ENCODE measurements at places on chromosomes 12 and 14.

DNA sequence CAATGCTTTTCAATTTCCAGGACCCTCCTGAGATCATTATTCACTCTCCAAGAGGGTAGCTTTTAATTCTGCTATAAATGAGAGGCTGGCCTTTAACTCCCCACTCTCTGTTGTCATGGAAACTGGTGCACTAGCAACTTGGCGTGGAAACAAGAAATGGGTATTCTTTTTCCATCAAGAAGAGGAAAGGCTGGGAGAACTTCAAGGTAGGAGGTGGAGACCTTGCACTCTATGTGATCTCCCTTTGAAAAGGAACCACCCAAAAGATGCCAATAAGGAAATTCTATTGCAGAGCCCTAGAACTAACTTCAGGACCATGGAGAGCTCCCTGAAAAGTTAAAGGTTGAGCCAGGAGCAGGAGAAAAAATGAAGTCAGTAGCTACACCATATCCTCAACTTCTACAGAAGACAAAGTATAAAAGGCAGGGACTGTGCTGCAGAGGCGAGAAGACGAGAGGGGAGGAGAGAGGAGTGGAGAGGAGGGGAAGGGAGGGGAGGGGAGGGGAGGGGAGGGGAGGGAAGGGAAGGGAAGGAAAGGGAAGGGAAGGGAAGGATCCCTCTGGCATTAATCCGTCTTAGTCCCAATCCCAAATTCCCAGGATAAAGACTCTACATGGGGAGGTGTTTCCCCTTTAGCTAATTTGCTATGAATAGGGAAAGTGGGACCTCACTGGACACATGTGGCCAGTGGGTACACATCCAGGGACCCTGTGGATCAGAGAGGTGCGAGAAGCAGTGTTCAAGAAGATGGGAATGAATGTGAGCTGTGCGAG is 46.7 kb upstream of the FICD start:
- no peak for DNase-seq

DNA sequence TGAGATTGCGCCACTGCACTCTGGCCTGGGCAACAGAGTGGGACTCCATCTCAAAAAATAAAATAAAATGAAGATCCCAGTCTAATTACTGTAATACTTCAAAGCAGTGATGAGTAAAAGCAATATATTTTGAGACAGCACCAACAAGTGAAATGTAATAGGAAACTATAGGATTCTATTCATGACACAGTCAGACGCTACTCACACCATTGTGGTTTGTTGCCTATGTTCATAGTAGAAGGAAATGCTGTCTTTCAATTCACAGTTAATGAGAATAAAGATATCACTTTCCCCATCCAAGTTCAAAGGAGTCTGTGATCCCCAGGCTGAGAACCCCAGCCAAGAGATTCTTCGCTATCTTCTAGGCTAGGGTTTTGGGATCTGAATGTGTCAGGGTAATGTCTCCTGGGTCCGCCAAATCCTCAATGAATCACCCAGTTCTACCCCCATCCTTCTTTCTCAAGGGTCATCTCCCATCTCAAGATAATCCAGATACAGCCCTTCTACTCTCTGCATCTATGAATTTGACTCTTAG is 16.6 kb upstream of the DTX1 start:
- DNase-seq = no peak

DNA sequence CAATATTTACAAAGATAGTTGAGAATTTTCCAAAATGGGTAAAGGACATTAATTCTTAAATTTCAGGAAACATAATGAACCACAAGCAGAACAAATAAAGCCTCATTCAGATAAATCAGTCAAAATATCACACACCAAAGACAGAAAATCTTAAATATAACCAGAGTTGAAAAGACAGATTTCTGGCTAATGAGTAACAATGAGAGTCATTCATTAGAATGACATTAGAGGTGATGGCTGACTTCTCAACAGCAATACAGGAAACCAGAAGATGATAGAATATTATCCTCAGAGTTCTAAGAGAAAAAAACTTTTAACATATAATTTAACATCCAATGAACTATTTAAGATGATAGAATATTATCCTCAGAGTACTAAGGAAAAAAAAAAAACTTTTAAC is 124.2 kb downstream of the DENND5B start:
- no peak for DNase-seq

GRCh38 chr12:117363953-117364486 is 2.6 kb upstream of the NOS1 start:
- DNase-seq = no peak

DNA sequence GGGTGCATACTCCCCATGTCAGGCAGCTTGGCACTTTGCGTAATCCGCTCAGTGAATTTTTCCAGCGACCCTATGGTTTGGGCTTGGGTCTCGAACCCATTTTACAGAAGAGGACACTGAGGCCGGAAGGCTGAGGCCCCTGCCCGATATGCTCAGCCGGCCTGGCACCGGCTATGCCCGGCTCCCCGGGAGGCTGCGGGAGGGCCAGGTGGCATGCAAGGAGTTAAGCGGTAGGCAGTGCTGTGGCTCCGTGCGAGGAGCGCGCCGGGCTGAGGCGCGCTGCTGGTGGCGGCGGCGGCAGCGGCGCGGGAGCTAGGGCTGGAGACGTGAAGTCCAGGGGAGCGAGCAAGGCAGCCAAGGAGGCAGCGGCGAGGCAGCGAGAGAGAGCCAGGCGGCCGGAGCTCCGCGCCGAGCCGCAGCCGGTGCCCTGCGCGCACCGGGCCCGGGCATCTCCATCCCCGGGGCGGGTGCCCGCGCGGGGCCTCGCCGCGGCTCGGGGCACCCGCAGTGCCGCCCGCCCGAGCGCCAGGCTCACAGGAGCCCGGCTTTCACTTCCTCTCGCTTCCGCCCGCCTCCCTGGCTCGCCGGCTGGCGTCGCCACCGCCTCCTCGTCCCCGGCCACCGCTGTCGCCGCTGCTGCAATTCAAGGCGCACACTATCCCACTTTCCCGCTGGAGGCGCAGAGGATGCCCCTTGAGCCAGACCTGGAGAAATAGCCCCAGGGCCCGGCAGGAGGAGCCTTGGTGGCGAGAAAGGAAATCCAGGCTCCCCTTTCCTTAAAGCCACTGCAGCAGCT is at the start of gene WSCD2:
Gene WSCD2 (plus strand): TSS at position 272 of the 796 bp plus-strand sequence. CDS start 66,545 bp downstream, outside the sequence.
- DNase-seq = no peak

DNA sequence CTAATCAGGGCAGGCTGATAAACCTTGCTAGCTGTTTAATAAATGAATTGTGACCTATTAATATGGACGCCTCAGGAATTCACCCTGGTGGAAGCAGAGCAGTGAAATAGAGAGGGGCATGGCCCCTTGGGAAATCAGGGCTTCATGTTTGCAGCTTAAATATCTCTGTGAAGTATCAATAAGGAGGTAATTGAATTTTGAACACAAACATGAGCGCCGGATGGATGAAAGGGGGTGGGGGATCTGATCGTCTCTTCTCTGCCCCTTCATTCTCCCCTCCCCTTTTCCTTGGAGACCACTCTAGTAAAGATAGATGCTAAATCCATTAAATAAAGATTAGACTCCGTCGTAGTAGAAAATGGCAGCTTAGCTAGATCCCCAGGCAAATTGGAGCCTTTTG is 70.5 kb downstream of the LIN52 start:
- DNase-seq = no peak

DNA sequence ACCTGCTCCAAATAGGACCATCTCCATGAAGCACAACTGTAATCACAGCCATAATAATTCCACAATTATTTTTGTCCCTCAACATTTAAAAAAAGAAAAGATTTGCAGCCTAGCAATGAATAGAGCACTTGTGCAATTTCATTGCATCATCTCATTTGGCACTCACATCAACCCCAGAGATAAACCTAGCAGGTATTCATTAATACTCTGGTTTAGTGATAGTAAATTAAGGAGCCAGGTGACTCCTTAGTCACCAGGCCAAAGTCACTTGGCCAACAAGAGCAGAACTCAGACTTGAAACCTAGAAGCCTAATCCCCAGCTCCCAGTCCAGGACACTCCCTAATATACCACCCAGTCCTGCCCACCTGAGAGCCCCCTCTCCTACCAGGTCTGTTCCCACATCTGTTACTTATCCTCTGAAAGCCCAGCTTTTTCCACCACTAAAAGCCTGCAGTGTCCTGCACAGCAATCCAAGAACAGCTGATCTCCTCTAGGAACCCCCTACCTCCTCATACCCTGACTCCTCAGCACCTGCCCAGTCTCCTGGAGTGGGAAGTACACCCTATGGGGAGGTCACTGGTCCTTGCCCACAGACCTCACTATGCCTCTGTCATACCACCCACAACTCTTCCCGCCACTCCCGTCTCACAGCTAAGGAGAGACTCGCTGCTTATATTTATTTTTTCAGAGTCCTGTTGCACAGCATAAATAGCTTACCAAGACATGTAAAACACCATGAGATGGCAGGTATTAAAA is 22.1 kb downstream of the OR10P1 start:
- DNase-seq = no peak

GRCh38 chr14:101115652-101116051 is 212.1 kb upstream of the RTL1 start:
- no peak for DNase-seq

DNA sequence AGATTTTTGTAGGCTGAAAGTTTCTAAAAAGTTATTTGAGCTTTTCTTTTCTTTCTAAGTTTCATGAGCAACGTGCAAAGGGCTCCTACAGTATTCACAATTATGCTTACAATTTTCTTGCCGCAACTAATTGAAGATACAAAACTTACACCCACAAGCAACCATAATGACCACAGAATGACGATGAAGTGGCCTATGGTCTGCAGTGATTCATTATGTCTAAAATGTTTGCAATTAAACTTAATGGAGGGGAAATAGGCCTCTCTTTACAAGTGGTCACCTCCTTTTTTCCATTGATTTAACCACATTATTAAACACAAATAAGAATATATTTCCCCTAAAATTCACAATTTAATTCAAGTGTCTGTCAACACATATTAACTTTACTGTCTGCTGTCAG is 732.6 kb upstream of the FLRT2 start:
- no peak for DNase-seq

DNA sequence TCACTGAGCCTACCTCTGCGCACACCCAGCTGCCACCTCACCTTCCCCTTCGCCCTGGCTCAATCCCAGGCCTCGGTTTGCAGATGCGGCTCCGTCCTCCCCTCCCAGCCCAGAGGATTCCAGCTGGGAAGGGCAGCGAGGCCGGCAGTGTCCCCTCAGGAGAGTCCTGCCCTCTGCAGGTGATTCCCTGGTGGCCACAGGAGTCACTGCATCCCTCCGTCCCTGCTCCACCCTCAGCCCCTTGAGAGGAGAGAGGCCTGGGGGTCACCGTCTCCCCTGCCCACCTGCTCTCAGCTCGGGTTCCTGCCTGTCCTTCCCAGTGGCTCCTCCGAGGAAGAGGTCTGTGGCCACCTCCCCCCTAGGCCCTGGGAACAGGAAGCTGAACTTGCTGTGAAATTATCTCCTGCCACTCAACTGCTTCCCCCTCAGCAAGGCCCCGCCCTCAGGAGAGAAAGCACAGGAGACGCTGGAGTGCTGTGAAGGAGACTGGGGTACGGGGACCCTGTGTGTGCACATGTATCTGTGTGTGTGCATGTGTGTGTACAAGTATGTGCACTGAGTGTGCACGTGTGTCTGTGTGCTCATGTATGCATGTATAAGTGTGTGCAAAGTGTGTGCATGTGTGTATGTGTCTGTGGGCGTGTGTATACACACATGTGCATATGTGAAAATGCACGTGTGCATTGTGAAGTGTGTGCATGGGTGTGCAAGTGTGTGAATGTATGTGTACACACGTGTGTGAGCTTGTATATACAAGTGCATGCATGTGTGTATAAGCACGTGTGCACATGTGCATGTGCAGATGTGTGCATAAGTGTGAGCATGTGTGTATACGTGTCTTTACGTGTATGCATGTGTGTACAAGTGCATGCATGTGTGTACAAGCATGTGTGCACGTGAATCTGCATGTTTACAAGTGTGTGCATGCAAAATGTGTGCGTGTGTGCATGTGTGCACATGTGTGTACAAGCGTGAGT is 13.2 kb upstream of the GALNT9 start:
- no peak for DNase-seq

- DNase-seq = no peak
Measured at GRCh38 chr12:14991069-14991468, 18.2 kb downstream of the PDE6H start.

Measured in activated CD4-positive, CD25-positive, alpha-beta regulatory T cell treated with anti-CD3 and anti-CD28 coated beads, Interleukin-2, amount 50 U/mL, for 72 hours (primary cell).